Calu3 (cell line): ENCODE measurements at places on chromosomes 2 and 18. TPM values are rescaled to one million over a fixed set of nuclear protein-coding genes. Genes with fewer than 3 reads are reported as not detected.

DNA sequence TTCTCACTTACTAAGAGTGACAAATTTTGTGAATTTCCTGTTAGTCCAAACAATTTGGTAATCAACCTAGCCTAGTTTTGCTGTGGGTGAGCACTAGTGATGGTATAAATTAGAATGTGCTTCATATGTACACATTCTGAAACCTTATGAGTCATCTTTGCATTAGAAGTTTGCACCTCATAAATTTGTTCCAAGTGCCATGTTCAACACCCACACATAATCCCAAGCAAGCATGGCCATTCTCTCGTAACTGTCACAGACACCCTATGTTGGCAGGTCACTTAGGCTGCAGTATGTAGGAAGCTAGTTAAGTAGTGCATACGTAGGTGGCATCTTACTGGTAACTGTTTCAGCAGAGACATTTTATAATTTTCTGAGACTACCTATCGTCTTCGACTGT, 46.9 kb downstream of the NAB1 start:
- H3K36me3 ChIP-seq, result no peaks in the 10 kb centered on the region
- no peak for DNase-seq
- no peak overlapping the region for H3K27ac ChIP-seq
- H3K27me3 ChIP-seq, result no peaks in the 10 kb centered on the region
- H3K4me1 ChIP-seq, result peaks cover 9% of the 10 kb centered on the region

DNA sequence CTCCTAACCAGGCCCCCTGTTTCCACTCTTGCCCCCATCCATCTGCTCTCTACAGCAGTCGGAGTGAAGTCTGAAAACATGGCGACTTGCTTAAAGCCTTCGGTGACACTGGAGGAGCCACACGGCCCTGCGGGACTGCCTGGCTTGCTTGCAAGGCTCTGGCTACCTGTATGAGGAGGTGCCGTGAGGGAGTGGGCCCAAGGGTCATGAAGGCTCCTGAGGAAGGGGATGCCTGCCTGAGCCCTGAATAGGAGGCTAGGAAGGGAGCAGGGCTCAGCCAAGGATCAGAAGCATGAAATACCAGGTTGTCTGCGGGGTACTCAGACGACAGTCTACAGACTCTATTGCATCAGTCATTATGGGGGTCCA, 75.4 kb downstream of the EMX1 start:
- H3K4me3 ChIP-seq, result no peak overlapping the region
- H3K27me3 ChIP-seq, result no peaks in the 10 kb centered on the region
- no peak for DNase-seq
- no peaks in the 10 kb centered on the region for H3K36me3 ChIP-seq
- no peak overlapping the region for H3K27ac ChIP-seq

Gene FBLN7
- 0.27 and 0.73 TPM in 2 replicates for total RNA-seq

- H3K27me3 ChIP-seq, result no peaks in the 10 kb centered on the region
- DNase-seq, result no peak
- H3K36me3 ChIP-seq, result peaks cover 34% of the 10 kb centered on the region
- H3K4me1 ChIP-seq, result peaks cover 10% of the 10 kb centered on the region
Measured at GRCh38 chr2:70300771-70301343, 1.0 kb downstream of the FAM136A start.
